ENCODE measurements at places on chromosomes 4 and X. TPM values are rescaled to one million over a fixed set of nuclear protein-coding genes. Genes with fewer than 3 reads are reported as not detected.

DNA sequence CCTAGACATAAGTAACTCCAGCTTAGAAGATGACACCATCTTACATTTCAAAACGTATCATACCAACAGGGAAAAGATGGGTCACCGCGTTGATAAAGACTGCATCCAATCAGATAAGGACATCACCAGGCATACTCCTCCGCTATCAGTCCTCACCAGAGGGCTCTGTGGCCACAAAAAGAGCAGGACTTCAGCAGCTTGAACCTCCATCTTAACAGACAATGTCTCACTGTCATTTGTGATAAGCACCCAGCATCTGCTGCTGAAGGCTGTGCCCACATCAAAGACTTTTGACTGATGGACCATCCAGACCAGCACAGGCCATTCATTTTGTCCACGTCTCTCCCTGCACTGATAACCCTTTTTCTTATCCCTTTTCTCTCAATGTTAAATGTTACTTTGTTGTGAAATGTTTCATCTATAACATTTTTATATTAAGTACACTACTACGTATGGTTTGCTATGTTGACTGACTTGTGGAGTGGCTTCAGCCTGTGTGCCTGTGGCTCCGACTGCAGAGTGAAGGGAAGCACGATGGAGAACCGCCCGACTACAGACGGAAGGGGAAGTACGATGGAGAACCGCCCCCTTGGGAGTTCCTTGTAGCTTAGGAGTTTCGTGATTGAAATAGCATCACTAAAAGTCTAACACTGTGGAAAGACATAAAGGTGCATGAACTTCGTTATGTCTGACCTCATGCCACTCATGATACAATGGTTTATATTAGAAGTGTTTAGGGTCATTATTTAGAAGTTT is 595.4 kb upstream of the AGA start:
- no peak overlapping the region for H3K4me3 ChIP-seq
- H3K27ac ChIP-seq = no peak overlapping the region
- no peaks in the 10 kb centered on the region for H3K4me1 ChIP-seq
- H3K36me3 ChIP-seq = no peaks in the 10 kb centered on the region

GRCh38 chr4:101118617-101119016 is 228.7 kb downstream of the PPP3CA start:
- H3K4me3 ChIP-seq = no peak overlapping the region
- peaks cover 7% of the 10 kb centered on the region for H3K4me1 ChIP-seq
- no peaks in the 10 kb centered on the region for H3K27me3 ChIP-seq
- no peaks in the 10 kb centered on the region for H3K36me3 ChIP-seq
- H3K27ac ChIP-seq = no peak overlapping the region

- peak overlapping the region; percentile 91 for H3K27ac ChIP-seq
- no peaks in the 10 kb centered on the region for H3K27me3 ChIP-seq
- DNase-seq = no peak
These were observed 13.0 kb upstream of the SEPSECS start for GRCh38 chr4:25172961-25173915.

- H3K4me3 ChIP-seq = no peak overlapping the region
- no peaks in the 10 kb centered on the region for H3K27me3 ChIP-seq
- H3K27ac ChIP-seq = no peak overlapping the region
- no peak for DNase-seq
- no peaks in the 10 kb centered on the region for H3K36me3 ChIP-seq
- H3K4me1 ChIP-seq = peaks cover 9% of the 10 kb centered on the region
These were observed 9.3 kb upstream of the GPRIN3 start for GRCh38 chr4:89316931-89317366.

DNA sequence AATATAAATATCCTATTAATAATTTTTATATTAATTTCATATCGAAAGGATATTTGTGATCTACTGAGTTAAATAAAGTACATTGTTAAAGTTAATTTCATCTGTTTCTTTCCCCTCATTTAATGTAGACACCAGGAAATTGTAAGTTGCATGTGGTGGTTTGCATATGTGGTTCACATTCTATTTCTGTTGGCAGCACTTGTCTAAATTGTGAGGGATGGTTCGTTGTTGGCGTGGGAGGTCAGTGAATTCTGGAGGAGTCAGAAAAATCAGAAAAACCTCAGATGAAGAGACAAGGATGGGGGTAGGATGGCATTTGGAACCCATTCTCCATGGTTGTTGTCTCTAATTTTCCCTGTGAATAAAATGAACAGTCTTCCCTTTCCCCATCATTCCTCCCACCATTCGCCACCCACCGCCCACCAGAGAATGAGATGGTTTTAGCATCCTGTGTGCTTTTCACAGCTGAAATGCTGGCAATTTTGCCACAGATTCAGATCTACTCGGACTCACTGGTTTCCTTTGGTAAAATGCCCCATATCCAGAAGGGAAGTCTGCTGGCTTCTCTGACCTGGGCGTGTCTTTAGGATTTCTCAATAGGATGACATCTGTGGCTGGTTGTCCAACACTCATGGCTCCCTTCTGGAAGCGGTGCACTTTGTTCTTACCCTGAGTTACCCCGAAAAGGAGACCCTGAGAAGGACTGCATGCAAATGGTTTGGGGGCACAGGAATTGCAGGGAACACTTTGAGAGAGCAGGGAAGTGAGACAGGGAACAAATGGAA is 52.3 kb downstream of the LGI2 start:
- H3K27me3 ChIP-seq = peaks cover 26% of the 10 kb centered on the region
- no peak for DNase-seq
- H3K27ac ChIP-seq = no peak overlapping the region
- peaks cover 8% of the 10 kb centered on the region for H3K4me1 ChIP-seq
- no peak overlapping the region for H3K4me3 ChIP-seq

DNA sequence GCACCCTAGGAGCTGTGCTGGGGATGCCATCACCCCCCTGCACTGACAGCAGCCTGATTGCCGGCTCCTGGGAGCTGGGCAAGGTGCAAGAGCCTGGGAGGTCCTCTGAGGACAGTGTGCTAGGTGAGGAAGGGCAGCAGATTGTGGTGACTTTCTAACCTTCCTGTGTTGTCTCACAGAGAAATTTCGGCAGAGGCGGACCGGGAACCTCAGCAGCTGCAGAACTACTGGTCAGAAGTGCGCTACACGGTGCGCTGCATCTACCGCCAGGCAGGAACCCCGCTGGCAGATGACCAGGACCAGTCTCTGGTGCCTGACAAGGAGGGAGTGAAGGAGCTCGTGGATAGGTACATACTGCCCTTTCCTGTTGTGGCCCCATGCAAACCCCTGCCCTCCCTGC is 89.8 kb downstream of the FAM193A start:
- DNase-seq = no peak
- H3K4me1 ChIP-seq = peaks cover 17% of the 10 kb centered on the region
- no peaks in the 10 kb centered on the region for H3K27me3 ChIP-seq
- no peak overlapping the region for H3K27ac ChIP-seq

The ACSL4 gene
- 63.3 TPM for total RNA-seq

The ATRX gene
- total RNA-seq = 94.7 TPM

Measured in chondrocyte (in vitro differentiated cells).